ENCODE measurements at places on chromosomes 6 and 20. TPM values are rescaled to one million over a fixed set of nuclear protein-coding genes. Genes with fewer than 3 reads are reported as not detected.

RFX6 gene
- not detected for total RNA-seq

COL19A1 gene
- not detected for total RNA-seq

DNA sequence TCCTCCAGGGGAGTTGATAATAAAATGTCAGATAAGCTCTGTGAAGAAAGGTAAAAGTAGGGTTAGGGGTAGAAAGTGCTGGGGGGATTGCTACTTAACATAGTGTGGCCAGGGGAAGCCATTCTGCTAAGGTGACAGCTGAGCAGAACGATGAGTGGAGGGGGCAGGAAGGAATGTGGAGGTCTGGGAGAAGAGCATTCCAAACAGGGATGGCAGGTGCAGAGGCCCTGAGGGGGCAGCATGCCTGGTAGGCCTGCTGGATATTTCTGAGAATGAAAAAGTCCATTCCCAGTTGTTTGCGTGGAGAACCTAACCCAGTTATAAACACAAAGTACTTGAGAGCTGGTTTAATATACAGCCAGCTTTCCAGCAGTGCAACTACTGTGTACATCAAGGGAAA is 9.3 kb downstream of the GFRA4 start:
- no peak for DNase-seq

- no peak for DNase-seq
Measured at GRCh38 chr6:70072540-70073179, 206.3 kb downstream of the COL19A1 start.

- DNase-seq = no peak
Measured at GRCh38 chr6:72461144-72461543, 160.7 kb upstream of the KCNQ5 start.

RIPPLY2 gene
- total RNA-seq = not detected

LY6G6F gene
- total RNA-seq = not detected

GCNT2 gene
- total RNA-seq = 1.6 TPM

GRCh38 chr20:59048681-59049030 is 6.1 kb upstream of the PRELID3B start:
- DNase-seq = no peak

DNA sequence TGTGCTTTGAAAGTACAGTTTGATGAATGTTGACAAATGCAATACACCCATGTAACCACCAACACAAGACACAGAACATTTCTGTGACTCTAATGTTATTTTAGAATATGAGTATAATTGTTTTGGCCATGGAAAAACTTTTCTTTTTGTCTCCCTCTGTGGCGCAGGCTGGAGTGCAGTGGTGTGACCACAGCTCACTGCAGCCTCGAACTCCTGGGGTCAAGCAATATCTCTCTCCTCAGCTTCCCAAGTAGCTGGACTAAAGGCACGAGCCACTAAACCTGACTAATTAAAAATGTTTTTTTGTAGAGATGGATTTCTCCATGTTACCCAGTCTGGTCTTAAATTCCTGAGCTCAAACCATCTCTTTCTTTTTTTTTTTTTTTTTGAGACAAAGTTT is 20.3 kb upstream of the BCAS4 start:
- no peak for DNase-seq

OOEP gene
- 0.86 TPM for total RNA-seq

DNA sequence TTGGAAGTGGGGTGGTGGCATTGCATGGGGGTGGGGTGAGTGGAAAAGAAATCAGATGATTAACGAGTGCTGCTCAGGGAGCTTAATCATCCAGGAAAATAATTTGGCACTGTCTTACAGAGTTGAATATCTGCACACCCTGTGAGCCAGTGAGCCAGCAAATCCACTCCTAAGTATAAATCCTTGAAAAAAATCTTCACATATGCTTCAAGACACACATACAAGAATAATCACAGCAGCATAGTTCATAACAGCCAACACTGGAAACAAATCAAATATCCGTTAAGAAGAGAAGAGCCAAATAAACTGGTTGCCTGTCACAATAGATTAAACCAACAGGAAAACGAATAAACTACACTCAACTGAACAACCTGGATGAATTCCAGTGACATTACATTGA is 62.8 kb downstream of the SAMD3 start:
- no peak for DNase-seq
